T1000 (cell line): ENCODE measurements at places on chromosomes 11 and 22.

GRCh38 chr11:38680746-38681145 is 2082.7 kb upstream of the RAG2 start:
- no peak for DNase-seq

DNA sequence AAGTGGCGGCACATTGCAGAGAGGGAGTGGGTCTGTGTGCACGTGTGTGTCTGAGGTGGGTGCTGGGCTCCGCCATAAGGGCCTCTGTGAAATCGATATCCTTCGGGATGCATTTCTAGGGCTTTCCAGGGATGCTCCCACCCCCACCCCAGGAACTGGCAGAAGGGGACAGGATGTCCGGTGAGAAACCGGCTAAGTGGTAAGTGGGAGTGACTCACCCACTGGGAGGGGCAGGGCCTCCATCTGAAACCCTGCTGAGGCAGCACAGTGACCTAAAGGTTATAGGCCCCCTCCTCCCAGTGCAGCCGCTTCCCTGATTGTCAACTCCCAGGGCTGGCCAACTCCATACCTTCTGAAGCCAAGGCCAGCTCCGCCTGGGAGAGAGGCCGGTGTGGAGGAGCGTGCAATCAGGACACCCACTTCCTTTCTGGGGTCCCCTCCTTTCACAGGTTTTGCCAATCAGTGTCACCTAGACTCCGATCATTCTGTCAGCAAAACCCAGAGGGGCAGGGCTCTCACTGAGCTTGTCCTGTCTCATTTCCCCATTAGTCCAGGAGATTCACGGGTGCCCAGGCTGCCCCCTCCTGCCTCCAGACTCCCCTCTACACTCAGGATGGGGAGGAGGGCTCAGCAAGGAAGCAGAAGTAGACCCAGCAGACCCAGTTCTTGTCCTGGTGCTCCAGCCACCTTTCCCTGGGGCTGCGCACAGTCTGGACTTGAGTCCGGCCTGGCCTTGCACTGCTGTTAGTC is 44.5 kb downstream of the NECTIN1 start:
- DNase-seq: peak; percentile 1

DNA sequence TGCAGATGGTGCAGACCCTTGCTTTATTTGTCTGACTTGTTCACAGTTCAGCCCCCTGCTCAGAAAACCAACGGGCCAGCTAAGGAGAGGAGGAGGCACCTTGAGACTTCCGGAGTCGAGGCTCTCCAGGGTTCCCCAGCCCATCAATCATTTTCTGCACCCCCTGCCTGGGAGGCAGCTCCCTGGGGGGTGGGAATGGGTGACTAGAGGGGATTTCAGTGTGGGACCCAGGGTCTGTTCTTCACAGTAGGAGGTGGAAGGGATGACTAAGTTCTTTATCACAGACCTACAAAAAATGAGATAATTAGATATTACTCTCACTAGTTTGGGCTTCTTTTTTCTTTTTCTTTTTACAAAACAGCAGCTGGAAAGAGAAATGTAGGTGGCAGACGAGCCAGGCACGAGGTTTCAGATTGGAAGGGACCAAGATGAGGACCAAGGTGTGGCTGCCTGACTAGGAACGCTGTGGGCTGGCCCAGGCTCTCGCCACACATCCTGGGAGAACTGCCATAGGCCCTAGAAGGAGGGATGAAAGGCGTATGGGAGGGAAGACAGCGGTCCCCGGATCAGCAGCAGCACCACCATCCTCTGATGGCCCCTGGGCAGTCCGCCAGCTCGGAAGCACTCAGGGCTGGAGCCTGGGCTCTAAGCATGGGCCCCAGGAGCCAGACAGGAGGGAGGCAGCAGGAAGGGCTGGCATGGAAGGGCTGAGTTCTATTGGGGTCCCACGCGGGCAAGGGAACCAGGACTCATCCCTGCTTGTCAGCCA is 14.2 kb downstream of the TXN2 start:
- DNase-seq: peak; percentile 54

- DNase-seq: peak; percentile 70
Observed at GRCh38 chr11:125263268-125263790, 98.8 kb downstream of the PKNOX2 start.

- no peak for DNase-seq
Observed at GRCh38 chr11:100882957-100883356, 195.9 kb downstream of the ARHGAP42 start.

- no peak for DNase-seq
Observed at GRCh38 chr11:110858547-110858921, 146.3 kb upstream of the ARHGAP20 start.

- no peak for DNase-seq
Observed at GRCh38 chr22:45497351-45498145, 5.1 kb upstream of the FBLN1 start.

GRCh38 chr11:117949062-117949461 is 19.9 kb upstream of the TMPRSS13 start:
- DNase-seq: no peak

DNA sequence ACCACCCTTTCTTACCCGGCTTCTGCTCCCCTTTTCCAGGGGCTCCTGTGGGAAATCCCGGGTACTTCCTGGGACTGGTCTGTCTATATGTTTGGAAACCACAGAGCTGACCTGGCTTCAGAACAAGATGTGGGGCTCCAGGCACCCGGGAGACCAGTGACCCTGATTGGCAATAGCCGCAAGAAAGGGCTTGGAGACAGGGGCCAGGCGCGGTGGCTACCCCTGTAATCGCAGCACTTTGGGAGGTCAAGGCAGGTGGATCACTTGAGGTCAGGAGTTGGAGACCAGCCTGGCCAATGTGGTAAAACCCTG is 3.2 kb upstream of the NEAT1 start:
- DNase-seq: no peak

DNA sequence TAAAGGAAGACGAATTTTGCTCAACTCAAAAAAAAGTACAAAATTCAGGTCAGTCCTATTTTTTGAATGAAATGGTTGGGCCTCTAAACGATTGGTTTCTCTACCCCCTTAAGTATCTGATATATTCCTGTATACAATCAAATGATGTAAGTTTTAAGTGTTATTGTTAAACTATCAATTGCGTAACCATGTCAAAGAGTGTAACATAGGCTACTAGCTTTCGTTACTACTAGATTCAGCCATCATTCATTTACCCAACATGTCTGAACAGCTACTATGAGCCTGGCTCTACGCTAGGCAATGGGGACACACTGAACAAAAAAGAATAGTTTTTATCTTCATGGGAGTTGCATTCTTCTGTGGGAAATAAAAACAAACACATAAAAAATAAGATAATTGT is 3.3 kb downstream of the RAB6A start:
- DNase-seq: no peak

- DNase-seq: no peak
Observed at GRCh38 chr22:29806196-29806595, 31.9 kb downstream of the ASCC2 start.

GRCh38 chr22:48429446-48430020 is 1398.1 kb downstream of the BRD1 start:
- no peak for DNase-seq

DNA sequence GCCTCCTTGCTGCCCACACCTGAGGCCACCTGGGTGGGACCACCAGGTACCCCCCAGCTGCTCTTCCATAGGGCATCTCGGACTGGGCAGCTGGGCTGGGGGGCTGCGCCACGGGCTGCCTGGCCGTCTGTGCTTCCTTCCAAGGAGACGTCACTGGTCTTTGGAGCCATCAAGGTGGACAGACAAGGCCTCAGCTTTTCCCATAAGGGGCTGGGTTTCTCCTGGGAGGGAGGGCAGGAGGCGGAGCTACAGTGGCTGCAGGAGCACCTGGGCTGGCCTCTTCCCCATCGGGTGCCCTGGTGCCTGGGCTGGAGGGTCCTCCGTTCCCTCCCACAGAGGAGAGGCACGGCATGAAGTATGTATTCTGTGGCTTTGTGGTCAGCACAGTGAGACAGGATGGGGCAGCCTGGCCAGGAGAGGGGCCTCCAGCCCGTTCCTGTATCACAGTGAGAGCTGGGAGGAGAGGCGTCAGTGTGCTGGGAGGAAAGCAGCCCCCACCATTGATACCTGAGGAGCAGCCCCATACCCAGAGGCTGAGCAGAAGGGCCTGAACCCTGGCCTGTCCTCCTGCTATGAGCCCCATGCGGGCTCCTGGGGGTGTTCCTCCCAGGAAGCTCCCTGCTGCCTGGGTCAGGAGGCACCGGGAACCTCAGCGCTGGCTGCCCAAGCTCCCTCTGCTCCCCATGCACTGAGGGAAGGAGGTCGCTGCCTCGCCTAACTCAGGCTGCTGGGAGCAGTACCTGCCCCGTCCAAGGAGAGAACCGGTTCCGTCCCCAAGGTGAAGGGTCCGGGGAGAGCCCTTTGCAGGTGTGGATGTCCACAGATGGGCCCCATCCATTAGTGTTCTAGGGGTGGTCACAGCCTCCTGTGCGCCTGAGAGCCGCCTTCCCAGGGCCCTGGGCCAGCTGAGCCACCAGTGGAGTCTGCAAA is 1075.0 kb downstream of the BRD1 start:
- DNase-seq: no peak

GRCh38 chr22:49926916-49927315 is 8.5 kb downstream of the CRELD2 start:
- DNase-seq: no peak

GRCh38 chr11:69537855-69538640 is 56.6 kb downstream of the LINC01488 start:
- DNase-seq: no peak

DNA sequence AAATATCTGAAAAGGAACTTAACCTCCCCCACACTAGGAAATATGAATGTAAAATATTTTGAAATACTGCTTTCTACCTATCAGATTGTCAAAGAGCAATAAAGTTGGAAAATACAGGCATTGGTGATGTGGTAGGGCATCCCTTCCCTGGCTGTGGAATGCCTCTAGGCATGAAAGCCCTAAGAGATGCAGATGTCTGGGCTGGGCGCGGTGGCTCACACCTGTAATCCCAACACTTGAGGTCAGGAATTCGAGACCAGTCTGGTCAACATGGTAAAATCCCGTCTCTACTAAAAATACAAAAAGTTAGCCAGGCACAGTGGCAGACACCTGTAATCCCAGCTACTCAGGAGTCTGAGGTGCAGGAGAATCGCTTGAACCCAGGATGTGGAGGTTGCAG is 22.0 kb downstream of the ARAP1 start:
- DNase-seq: no peak

- no peak for DNase-seq
Observed at GRCh38 chr11:80122211-80122610, 681.4 kb upstream of the TENM4 start.

GRCh38 chr22:32539631-32540421 is 65.2 kb downstream of the FBXO7 start:
- no peak for DNase-seq

DNA sequence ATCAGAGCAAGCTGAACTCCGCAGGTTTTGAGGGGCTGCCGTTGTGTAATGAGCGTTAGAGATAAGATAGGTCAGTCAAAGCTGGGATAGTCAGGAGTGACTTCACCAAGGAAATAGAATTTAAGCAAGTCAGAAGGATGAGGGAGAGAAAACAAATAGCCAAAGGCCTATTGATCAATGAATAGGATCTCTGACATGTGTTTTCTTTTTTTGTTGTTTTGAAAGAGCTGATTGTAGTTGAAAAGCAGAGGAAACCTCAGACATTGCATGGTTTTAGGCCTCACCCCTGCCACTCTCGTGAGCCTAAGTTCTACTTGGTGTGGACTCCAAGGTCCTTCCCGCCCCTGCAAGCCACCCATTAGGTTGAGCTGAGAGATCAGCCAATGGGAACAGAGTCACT is 3.2 kb downstream of the EIF3L start:
- no peak for DNase-seq

DNA sequence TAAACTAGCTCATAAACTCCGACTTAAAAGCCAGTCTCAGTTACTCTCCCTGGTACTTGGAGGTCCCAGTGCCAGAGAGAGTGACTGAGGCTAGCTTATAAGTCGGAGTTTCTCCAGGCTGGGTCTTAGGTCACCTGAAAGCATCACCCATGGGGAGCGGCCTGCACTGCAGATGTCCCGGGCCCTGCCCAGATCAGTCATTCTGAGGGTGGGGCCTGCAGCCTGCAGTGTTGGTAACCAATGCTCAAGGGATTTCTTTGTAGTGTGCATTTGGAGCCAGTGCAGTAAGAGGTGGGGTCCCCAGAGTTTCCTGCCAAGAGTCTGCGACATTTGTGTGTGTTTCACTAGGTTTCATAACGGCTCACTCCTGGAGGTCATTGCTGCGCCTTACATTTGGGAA is 14.8 kb downstream of the TAB1 start:
- DNase-seq: no peak

DNA sequence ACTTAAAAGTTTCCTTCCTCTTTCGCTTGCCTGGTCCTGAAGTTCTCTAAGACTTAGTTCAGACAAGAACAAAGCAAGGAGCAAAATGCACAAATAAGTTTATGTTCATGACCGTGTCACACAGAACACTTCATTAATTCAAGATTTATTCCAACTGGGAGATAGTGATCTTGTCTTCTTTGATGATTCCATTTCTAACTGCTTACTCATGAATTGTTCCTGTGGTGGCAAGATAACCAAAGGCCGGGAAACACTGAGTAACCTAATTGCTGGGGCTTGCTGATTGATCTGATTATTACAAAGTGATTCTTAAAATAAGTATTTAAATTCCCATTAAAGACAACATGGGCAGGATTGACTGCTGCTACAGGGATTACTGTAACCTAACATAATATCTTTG is 1462.9 kb upstream of the RAG2 start:
- peak; percentile 1 for DNase-seq

DNA sequence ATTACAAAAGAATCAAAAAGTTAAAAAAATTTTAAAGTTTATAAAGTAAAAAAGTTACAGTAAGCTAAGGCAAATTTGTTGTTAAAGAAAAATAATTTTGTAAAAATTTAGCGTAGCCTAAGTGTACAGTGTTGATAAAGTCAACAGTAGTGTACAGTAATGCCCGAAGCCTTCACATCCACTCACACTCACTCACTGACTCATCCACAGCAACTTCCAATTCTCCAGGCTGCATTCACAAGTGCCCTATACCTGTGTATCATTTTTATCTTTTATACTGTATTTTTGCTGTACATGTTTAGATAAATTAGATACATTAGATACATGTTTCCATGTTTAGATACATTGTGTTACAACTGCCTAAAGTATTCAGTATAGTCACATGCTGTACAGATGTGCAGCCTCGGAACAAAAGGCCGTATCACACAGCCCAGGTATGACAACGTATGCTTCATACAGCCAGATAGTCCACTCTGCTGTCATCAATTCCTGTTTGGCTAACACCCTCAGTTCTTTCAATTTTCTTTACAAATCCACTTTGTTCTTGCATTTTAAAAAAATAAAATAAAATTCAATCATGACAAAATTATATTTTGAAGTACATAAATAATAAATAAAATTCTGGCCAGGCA is 80.7 kb downstream of the RBFOX2 start:
- no peak for DNase-seq

DNA sequence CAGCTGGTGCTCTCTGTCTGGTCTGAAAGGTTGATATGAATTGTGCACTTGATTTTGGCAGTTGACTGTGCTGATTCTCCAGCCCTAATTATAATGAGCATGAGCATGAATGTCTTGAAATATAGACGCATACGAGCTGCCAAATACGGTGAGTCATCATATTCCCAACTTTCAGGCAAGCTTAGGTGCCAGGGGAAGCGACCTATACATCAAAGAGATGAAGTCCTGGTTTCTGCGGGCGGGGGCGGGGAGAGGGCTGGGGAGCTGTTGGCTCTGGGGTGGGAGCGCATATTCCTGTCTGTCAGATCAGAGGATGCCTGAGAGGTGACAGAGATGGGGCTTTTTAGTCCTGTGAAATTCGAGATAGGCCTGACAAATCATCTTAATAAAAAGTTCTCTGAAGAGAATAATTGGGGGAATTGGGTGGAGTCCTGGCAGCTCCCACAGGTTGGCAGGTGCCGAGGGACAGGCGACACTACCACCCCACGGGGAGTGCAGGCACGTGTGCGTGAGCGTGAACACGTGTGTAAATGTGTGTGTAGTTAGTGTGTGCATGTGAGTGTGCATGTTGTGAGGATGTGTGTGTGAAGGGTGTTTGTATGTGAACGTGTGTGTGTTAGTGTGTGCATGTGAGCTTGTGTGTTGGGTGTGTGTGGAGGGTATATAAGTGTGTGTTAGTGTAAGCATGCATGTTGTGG is 865.3 kb downstream of the TBC1D22A start:
- no peak for DNase-seq
